ENCODE measurements at places on chromosomes 3 and 15. TPM values are rescaled to one million over a fixed set of nuclear protein-coding genes. Genes with fewer than 3 reads are reported as not detected.

- no peak for DNase-seq
- H3K36me3 ChIP-seq: no peaks in the 10 kb centered on the region
- no peak overlapping the region for H3K4me3 ChIP-seq
- no peak overlapping the region for H3K27ac ChIP-seq
Observed at GRCh38 chr3:139607257-139608107, 67.9 kb upstream of the RBP1 start.

GRCh38 chr3:164332831-164333802 is 745.2 kb downstream of the SI start:
- DNase-seq: no peak
- no peak overlapping the region for H3K27ac ChIP-seq
- no peak overlapping the region for H3K4me3 ChIP-seq
- no peaks in the 10 kb centered on the region for H3K36me3 ChIP-seq
- no peaks in the 10 kb centered on the region for H3K4me1 ChIP-seq

DNA sequence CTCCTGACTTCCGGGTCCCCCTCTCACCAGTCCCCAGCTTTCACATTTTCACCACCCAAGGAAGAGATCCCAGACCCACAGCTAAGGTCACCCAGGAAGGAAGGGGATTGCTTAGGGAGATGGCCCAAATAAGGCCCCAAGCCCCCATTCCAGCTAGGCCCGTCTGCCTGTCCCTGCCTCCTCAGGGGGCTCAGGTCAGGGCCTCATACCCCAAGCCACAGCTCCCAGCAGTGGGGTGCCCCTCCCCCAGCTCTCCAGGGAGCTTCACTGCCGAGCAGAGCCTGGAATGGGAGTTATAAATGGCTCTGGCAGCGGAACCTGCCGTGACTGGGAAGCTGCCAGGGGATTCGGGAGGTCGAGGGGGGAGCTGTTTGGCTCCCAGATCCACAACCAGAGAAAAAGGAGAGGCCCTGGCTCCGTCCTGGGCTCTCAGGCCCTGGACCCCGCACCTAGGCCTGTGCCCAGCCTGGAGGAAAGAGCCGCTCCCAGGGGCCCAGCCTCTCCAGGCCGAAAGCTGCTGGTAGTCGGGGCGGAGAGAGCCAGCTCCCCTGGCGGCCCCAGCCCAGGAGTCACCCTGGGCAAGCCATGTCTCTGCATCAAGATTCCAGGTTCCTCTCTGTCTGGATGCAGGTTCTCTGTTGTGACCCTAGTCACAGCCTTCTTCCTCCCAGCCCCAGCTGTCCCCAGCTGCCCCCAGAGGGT is 550 bp downstream of the CCDC9B start:
- peaks cover 58% of the 10 kb centered on the region for H3K4me1 ChIP-seq
- DNase-seq: no peak
- H3K4me3 ChIP-seq: peak overlapping the region; percentile 68
- H3K36me3 ChIP-seq: no peaks in the 10 kb centered on the region
- peak overlapping the region; percentile 17 for H3K27ac ChIP-seq
- H3K27me3 ChIP-seq: no peaks in the 10 kb centered on the region

GRCh38 chr3:12224181-12225147 is 64.4 kb upstream of the PPARG start:
- peak; percentile 46 for DNase-seq
- H3K4me1 ChIP-seq: peaks cover 49% of the 10 kb centered on the region
- H3K36me3 ChIP-seq: no peaks in the 10 kb centered on the region
- peaks cover 7% of the 10 kb centered on the region for H3K27me3 ChIP-seq
- H3K4me3 ChIP-seq: peak overlapping the region; percentile 49

- H3K4me1 ChIP-seq: no peaks in the 10 kb centered on the region
- no peak overlapping the region for H3K4me3 ChIP-seq
- no peak overlapping the region for H3K27ac ChIP-seq
- H3K27me3 ChIP-seq: no peaks in the 10 kb centered on the region
Observed at GRCh38 chr3:111152496-111152895, 80.9 kb downstream of the NECTIN3 start.

GRCh38 chr3:141074529-141074928 is 23.4 kb downstream of the SPSB4 start:
- peaks cover 32% of the 10 kb centered on the region for H3K27me3 ChIP-seq
- no peak overlapping the region for H3K27ac ChIP-seq
- H3K4me3 ChIP-seq: no peak overlapping the region
- no peaks in the 10 kb centered on the region for H3K4me1 ChIP-seq

DNA sequence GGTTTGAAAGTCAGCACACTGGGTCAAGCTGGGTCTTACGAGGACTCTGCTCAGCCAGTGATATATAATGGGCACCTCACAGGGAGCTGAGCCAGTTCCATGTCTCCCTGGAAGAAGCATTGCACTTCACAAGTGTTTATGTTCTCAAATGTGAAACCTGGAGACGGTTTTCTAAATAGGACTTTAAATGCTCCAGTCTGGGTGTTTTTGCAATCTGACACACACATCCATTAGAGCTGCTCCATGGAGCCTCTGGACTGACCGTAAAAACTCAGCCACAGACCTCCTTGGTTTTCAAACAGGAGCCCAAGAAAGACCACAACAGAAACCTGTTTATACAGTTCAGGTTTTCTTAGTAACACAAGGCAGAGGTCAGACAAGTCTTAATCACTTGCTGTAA is 201.3 kb upstream of the LRIG1 start:
- no peaks in the 10 kb centered on the region for H3K27me3 ChIP-seq
- no peak overlapping the region for H3K27ac ChIP-seq
- DNase-seq: no peak
- no peaks in the 10 kb centered on the region for H3K4me1 ChIP-seq
- H3K4me3 ChIP-seq: no peak overlapping the region

DNA sequence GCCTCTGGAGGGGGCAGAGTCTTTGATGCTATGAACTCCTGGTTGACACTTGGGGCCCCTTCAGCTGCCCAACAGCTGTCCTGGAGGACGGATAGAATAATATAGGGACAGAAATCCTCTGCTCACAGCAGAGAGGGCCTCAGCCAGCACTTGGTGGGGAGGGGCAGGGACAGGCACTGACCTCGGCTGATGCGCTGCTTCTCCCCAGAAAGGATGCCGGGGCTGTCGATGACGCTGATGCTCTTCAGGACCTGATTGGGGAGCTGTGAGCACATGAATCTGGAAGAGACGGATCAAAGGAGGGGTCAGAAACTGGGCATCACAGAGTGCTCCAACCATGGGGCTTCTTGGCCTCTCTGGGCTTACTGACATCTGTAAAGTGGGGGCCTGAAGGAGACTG is 29.5 kb downstream of the EHD4 start:
- peaks cover 16% of the 10 kb centered on the region for H3K4me1 ChIP-seq
- H3K27me3 ChIP-seq: no peaks in the 10 kb centered on the region
- DNase-seq: no peak
- H3K27ac ChIP-seq: no peak overlapping the region

- H3K36me3 ChIP-seq: peaks cover 3% of the 10 kb centered on the region
- DNase-seq: no peak
- no peak overlapping the region for H3K4me3 ChIP-seq
Observed at GRCh38 chr3:188759336-188760005, 412.3 kb upstream of the TPRG1 start.

DNA sequence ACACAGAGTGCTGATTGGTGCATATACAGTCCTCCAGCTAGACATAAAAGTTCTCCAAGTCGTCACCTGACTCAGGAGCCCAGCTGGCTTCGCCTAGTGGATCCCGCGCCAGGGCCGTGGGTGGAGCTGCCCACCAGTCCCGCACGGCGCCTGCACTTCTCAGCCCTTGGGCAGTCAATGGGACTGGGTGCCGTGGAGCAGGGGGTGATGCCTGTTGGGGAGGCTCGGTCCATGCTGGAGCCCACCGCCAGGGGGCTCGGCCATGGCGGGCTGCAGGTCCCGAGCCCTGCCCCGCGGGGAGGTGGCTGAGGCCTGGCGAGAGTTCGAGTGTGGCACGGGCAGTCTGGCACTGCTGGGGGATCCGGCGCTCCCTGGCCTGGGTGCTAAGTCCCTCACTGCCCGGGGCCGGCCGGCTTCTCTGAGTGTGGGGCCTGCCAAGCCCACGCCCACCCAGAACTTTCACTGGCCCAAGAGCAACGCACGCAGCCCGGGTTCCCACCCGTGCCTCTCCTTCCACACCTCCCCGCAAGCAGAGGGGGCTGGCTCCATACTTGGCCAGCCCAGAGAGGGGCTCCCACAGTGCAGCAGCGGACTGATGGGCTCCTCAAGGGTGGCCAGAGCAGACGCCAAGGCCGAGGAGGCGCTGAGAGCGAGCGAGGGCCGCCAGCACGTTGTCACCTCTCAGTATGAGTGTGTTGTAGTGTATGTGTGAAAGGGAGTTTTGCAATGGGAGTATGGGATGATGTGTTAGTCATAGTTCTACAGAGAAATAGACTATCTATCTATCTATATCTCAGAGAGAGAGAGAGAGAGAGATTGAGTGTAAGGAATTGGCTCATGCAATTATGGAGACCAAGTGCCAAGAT is 69.0 kb downstream of the UBE2E2 start:
- H3K4me1 ChIP-seq: no peaks in the 10 kb centered on the region
- H3K4me3 ChIP-seq: no peak overlapping the region
- H3K27ac ChIP-seq: no peak overlapping the region
- H3K27me3 ChIP-seq: no peaks in the 10 kb centered on the region
- DNase-seq: no peak
- H3K36me3 ChIP-seq: no peaks in the 10 kb centered on the region

DNA sequence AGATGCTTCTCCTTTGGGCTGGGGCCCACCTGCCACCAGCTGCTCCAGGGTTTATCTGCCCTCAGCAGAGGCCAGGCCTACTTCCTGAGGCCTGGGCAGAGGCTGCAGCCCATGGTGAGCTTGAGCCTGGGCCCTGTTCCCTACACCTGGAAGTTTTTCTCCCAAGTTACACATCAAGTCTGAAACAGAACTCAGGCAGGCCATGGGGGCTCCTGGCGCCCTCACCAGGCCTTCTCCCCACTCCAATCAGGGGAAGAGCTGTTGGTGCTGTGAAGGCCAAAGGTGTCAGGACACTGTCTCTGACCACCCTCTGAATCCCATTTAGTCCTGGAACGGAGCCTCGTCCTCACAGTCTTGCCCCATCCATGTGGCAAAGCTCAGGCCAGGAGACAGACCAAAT is 7.3 kb downstream of the VWA5B2 start:
- H3K27me3 ChIP-seq: peaks cover 10% of the 10 kb centered on the region
- no peaks in the 10 kb centered on the region for H3K36me3 ChIP-seq
- no peak overlapping the region for H3K27ac ChIP-seq
- peaks cover 10% of the 10 kb centered on the region for H3K4me1 ChIP-seq
- H3K4me3 ChIP-seq: no peak overlapping the region

The ZNF620 gene
- total RNA-seq: 16.3 TPM

The ECE2 gene
- total RNA-seq: not detected

The CCR2 gene
- total RNA-seq: not detected

The RNF123 gene
- 16.1 TPM for total RNA-seq
